Cardiac septum (tissue), 1 donor: ENCODE measurements at places on chromosomes 2 and 18. TPM values are rescaled to one million over a fixed set of nuclear protein-coding genes. Genes with fewer than 3 reads are reported as not detected.

GRCh38 chr2:112876971-112877361 is 34.0 kb upstream of the IL37 start:
- DNase-seq: no peak

GRCh38 chr18:23626451-23627279 is 36.0 kb downstream of the ANKRD29 start:
- no peak for DNase-seq

- DNase-seq: no peak
These were observed 129.2 kb downstream of the MTX2 start for GRCh38 chr2:176398243-176399073.

GRCh38 chr2:238102865-238103264 is 2.7 kb downstream of the ESPNL start:
- DNase-seq: no peak

DNA sequence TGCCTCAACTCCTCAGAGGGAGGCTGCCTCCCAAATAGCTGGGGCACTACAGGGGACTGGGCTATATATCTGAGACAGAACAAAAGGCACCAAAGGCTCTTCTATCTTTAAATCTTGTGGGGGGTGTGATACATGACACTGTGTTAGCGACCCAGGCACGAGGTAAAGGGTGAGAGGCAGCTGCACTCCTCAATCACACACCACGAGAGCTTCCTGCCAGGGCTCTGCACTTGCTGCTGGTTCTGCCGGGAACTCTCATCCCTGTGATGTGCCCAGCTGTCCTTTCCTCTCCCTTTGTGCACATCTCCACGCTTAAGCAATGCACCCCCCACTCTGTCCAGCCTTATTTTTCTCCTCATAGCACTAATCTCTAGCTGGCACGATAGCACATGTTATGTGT is 32.4 kb downstream of the NPC1 start:
- DNase-seq: no peak

DNA sequence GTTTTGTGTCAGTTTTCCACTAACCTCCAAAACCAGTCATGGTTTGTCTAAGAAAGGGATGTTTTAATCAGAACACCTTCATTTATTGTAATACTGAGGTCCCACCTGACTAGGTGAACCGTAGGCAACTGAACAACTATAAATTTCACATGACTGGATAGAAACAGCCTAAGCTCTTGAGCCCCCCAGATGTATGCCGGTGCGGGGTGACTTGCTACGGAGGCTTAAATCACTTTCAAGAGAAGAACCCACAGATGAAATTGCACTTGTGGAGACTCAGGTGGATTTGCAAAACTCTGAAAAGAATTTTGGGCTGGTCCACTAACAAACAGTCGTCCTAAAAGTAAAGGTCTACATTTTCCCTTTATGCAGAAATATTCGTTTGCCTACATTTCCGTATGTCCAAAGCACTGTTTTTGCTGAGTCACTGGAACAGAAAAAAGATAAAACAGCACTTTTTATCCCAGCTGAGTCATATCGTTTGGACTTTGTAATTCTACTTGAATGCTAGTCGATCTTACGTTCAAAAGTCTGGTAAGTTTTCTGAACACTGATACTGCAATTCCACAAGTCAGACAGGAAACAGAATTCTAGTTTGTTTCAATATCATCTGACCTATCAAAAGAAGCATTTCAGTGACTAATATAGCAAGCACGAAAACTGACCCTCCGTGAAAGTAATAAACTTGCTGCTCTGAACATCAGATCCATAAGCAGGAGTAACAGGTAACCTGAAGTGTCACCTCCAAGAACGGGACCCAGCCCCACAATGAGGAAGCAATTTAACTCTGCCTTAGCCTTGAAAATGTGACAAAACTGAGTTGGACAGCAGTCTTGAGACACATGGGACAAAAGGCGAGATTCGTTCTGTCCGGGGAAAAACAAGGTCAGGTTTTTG is 18.1 kb downstream of the ZNF516 start:
- DNase-seq: no peak

- no peak for DNase-seq
These were observed 74.3 kb upstream of the CCDC141 start for GRCh38 chr2:179124282-179124681.

DNA sequence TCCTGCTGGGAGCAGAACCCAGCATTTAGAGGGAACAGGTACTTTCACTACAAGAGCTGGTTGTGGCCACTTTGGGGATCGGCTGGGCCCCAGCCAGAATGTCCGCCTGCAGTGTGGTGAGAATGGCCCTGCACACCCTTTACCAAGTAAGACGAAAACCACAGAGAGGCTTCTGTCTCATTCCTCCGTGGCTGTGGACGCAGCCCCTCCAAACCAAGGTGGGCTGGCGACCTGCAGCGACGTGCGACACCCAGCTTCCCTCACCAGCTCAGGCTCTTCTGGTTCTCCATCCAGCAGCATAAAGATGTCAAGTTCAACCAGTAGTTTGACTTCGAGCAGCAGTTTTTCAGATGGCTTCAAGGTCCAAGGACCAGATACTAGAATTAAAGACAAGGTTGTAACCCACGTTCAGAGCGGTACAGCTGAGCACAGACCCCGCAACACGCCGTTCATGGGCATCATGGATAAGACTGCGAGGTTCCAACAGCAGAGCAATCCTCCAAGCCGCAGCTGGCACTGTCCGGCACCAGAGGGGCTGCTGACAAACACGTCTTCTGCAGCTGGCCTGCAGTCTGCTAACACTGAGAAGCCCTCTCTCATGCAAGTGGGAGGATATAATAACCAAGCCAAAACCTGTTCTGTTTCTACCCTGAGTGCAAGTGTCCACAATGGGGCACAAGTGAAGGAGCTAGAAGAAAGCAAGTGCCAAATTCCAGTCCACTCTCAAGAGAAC is 56.2 kb downstream of the WDSUB1 start:
- DNase-seq: no peak

DNA sequence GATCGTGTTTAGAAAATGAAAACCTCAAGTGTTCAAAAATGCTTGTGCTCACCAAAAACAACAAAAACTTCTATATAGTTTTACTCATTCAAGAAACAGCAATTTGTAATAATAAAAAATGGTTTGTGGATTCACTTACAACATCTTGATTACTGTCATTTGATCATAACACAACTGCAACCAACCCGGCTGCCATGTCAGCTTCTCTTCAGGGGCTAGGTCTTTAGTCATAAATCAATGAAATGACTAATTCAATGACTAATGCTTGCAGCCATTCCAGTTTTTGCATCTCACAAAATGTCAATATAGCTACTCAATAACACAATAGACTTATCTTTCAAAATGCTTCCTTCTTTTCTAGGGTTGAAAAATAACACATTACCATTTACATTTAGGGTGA is 128.0 kb downstream of the OLA1 start:
- no peak for DNase-seq

DNA sequence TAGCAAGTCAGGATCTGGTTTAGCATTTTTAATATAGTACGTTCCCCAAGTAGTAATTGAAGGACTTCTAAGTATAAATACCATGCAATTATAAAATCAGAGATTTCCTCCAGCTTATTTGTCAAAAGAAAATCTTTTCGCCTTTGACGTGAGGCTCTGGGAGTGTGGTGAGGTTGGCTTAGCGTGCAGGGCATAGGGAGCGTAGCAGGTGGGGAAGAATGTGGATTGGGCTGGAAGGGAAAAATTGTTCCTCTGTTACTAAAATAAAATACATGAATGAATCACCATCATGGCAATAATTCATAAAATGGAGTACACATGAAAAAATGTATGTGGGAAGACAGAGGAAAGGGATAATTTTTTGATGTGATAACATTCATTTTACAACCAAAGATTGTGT is 5.4 kb upstream of the IL1RL2 start:
- DNase-seq: no peak

DNA sequence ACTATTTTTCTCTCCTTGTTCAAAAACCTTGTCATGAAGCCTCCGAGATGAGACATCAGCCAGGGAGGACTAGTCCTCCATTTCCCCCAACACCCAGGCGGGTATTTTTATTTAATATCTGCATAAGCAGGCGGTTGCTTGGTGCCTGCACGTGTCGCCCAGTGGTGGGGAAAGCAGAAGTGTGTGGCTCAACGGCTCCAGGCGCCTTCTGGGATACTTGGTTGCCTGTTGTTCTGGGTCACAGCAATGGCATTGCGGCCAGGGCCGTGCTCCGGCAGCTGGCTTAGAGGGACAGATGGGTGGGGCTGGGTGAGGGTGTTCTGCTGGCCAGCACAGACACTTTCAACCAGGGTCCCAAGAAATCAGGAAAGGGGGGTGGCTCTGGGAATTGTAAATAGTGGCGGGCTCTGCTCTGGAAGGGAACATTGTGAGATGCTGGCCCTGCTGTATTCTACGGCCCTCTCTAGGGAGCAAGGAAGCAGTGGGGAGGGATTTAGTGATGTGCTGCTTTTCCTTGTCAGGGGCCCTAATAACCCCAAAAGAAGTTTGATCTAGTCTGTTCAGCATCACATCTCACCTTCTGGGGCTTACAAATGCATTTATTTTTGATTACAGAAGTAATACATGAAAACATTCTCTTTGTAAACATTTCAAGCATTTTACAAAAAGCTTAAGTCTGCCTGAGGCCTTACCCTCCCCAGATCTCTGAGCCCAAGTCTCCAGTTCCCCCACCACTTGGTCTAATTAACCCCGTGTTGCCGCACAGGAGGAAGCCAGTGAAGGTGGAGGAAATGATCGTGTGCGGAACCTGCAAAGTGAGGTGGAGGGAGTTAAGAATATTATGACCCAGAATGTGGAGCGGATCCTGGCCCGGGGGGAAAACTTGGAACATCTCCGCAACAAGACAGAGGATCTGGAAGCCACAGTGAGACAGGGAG is 1.1 kb downstream of the VAMP8 start:
- peak; percentile 83 for DNase-seq

- no peak for DNase-seq
These were observed 225.3 kb upstream of the VWC2L start for GRCh38 chr2:214185546-214185945.

- no peak for DNase-seq
These were observed 256.6 kb upstream of the ID2 start for GRCh38 chr2:8424997-8425900.

GRCh38 chr2:224417361-224417729 is 15.4 kb upstream of the FAM124B start:
- no peak for DNase-seq

DNA sequence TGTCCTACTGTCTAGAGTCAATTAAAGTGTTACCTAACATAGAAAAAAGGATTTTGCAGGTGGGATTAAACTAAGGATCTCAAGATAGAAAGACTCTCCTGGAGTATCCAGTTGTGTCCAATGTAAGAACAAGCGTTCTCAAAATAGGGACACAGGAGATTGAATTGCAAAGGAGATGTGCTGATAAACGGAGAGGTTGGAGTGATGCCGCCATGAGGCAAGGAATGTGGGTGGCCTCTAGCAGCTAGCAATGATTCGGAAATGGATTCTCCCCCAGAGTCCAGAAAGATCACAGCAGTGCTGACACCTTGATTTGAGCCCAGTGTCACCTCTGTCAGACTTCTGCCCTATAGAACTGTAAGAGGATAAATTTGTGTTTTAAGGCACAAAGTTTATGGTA is 24.1 kb upstream of the IL1RN start:
- no peak for DNase-seq

- DNase-seq: no peak
These were observed 73.4 kb downstream of the ACTR2 start for GRCh38 chr2:65300761-65301711.

DNA sequence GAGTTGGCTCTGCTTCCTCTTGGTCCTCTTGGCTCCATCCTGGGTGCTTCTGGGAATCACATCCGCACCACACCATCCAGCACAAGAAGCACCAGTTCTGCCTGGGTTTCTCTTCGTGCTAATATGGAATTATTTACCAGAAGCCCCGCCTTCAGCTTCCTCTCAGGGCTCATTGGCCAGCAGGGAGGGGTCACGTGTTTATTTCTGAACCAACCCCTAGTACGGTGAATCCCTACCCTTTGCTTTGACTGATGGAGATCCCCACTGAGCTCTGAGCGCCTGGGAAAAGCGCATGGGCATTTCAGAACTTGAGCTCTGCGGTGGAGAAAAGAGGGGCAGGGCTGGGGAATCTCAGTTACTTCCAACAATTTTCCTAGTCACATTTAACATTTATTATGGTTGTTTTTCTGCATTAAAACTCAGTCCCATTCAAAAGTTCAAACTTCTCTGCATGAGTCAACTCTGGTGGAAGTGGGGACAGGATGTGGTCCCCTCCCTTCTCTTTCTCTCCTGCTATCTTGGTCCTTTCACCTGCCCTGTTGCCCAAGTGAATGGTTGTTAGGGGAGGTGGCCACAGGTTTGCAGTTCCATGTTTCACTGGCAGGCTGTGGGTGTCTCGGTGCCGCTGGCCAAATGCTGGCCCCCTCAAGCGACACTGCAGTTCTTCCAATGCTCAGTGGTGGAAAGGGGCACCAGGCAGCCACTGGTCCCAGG is 76.4 kb upstream of the TTC39C start:
- DNase-seq: no peak

DNA sequence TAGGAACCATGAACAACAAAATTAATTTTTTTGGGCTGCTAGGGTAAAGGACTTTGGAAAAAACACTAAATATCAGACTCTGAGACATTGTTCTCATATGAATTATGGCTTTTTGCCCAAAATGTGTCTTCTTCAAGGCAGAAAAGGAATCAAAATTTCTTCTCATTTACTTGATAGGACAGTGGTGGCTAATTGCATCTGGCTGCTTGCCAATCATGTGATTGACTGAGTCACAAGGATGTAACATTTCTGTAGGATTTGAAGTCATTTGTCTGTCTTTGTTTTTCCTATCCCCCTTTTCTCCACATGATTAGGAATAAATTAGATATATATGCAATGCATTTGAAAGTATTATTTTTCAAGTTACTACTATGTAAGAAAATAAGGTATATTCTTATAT is 130.2 kb downstream of the SLC4A10 start:
- no peak for DNase-seq

SH2D6 gene
- not detected for total RNA-seq

LHCGR gene
- 0.24 TPM for total RNA-seq

PARD3B gene
- 9.5 TPM for total RNA-seq

WDR35 gene
- total RNA-seq: 5.1 TPM

FEV gene
- total RNA-seq: not detected

FBXO48 gene
- total RNA-seq: 0.92 TPM

DTNA gene
- 208 TPM for total RNA-seq

RAB6C gene
- total RNA-seq: not detected

HSPD1 gene
- 144 TPM for total RNA-seq

SERPINB2 gene
- total RNA-seq: not detected

RUFY4 gene
- not detected for total RNA-seq

PMS1 gene
- total RNA-seq: 11.1 TPM

RAB6D gene
- 0.16 TPM for total RNA-seq
